ENCODE measurements at places on chromosomes 3 and 15.

DNA sequence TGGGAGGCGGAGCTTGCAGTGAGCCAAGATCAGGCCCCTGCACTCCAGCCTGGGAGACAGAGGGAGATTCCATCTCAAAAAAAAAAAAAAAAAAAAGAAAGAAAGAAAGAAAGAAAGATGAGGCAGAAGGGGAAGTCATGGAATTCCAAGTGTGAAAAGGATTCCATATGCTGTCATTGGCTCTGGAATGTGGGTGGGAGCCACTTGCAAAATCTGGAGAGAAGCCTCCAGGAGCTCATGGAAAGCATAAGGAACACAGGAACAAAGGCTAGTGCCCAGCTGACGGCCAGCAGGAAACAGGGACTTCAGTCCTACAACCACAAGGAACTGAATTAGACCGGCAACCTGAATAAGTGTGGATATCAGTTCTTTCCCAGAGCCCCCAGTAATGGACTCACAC, 12.5 kb upstream of the TRAK1 start:
- no peak for DNase-seq

DNA sequence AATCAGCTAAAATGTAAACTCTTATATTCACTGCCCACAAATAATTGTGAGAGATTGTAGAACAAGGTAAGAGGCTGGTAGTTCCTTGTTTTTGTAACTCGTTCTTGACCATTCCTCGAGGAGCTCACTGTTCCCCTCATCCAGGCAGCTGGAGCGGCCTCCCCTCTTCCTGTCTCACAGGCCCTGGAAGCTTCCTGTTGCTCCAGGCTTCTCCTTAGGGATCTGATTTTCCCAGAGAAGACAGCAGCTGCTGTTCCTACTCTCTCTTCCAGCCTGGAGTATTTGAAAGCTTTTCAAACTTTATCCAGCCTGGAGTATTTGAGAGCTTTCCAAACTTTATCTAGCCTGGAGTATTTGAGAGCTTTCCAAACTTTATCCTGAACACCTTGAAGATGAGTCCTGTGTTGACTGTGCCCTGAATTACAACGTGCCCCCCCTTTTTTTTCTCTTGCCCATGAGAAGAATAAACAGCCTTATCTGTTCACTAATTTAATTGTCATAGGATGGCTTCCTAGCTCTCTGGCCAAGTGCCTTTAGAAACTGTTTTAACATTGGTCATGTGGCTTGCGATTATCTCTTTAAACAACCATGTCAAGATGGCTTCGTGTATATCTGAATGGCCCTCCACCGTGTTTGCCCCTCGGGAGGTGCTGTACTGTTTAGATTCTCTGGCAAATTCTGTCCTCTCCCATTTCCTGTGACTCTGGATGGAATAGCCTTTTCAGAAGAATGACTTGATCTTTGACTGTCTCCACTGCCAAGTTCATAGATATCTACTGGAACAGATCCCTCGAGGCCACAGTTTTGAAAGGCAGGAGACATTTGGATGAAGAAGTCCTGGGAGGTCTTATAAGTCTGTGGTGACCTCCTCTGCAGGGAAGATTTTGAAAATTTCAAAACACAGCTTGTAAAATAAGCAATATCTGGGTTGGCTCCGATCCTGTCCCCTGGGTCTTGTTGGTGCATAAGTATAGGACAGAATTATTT, 4.8 kb downstream of the ADAMTSL3 start:
- no peak for DNase-seq

DNA sequence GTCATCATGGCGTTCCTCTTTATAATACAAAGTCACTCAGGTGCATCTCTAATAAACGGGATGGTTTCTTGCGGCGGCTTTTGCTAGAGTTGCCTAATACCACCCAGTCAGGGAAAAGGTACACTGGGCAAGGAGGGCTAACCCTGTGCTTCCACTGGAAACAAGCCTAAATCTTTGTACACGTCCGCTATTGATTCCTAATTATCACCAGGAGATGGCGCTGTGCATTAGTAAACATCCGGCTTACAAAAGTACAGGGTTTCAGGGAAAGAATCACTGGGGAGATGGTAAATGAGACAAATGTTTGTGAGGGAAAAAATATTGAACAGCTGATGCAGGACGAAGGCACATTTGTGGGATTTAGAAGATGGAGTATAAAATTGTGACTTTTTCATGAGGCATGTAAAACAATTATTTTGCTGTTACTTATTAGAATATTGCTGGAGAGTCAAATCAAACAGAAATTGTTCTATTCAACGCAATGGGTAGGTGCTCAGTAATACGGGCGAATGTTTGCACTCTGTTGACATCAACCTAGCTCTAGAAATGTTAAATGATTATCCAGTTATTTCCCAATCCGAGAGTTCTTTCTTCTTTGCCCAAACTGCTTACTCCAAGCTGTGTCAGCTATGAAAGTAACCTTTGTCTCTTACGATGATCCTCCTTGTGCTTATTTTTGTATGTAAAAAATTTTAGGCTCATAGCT, 50.6 kb downstream of the GMNC start:
- DNase-seq = peak; percentile 14

DNA sequence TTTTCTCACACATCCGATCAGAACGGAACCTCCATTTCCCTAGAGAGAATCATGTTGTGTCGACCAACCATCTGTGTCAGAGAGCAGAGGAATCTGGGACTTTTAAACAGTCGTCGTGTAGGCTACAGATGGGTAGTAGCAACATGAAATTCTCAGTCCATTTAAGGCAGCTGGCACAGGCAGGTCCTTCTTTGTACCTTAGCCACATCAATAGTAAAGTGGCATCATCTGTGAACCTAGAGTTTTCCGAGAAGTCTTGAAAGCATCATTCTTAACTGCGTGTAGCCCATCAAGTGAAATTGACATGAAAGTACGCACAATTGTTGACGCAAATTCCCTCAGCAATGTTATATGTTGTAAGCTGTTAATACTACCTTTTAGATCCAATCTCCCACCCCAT, 114.5 kb upstream of the GRM7 start:
- no peak for DNase-seq

GRCh38 chr3:160618363-160618762, 53.0 kb upstream of the KPNA4 start:
- DNase-seq = no peak

GRCh38 chr3:94280958-94281357, 218.1 kb downstream of the NSUN3 start:
- DNase-seq = no peak

DNA sequence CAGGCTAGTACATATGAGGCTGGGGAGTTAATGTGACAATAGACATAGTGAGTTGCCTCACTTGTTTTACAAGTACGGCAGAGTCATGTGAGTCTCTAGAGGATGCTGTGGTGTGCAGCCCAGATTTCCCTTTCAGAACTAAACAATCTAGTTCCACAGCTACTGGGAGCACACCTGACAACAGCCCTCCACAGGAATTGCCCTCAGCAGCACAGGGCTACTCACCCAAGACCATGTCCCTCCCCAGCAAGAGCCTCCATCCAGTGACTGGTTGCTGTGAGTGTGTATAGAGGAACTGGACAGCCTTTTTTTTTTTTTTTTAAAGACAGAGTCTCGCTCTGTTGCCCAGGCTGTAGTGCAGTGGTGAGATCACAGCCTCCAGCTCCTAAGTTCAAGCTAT, 40.2 kb upstream of the UBE2E2 start:
- DNase-seq = no peak

- DNase-seq = no peak
Observed at GRCh38 chr3:143128227-143128955, 8.8 kb downstream of the CHST2 start.

- no peak for DNase-seq
Observed at GRCh38 chr15:99598296-99598695, 32.5 kb downstream of the MEF2A start.

DNA sequence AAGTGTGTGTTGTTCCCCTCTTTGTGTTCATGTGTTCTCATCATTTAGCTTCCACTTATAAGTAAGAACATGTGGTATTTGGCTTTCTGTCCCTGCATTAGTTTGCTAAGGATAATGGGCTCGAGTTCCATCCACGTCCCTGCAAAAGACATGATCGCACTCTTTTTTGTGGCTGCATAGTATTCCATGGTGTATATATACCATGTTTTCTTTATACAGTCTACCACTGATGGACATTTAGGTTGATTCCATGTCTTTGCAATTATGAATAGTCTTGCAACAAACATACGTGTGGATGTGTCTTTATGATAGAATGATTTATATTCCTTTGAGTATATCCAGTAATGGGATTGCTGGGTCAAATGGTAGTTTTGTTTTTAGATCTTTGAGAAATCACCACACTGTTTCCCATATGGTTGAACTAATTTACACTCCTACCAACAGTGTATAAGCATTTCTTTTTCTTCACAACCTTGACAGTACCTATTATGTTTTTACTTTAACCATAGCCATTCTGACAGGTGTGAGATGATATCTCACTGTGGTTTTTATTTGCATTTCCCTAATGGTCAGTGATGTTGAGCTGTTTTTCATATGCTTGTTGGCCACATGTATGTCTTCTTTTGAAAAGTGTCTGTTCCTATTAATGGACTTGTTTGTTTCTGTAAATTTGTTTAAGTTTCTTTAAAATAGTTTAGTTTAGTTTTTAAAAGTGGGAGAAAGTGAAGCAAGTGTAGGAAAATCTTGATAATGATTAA, 21.9 kb upstream of the SLC30A4 start:
- no peak for DNase-seq

DNA sequence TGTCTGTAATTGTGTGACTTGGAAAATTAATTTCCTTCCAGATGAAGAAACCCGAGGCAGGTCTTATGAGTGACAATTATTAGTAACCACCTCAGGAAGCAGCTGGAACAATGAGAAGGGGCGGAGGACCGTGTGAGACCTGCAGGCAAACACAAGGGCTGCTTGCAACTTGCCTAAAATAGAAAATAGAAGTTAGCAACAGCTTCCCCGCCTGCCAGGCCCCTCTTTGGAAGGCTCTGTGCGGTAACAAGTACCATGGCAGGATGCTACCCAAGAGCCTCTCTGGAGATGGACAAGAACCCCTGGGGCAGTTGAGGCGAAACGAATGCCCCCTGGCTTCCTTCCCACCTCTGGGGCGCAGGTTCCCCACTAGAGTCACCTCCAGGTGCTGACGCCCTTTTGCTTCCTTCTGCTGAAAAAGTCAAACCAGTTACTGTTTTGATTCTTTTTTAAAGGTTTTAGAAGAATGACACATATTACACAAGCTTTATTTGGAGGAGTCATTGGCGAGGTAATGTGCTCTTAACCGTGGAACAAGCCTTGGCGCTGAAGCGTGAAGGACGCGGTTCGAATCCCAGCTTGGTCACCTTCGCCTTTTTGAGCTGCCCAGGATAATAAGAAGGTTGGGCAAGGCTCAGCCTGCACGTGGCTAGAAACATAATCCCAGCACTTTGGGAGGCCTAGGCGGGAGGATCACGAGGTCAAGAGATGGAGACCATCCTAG, 47.0 kb upstream of the SYNM start:
- DNase-seq = no peak

- no peak for DNase-seq
Observed at GRCh38 chr3:17069754-17070153, 185.0 kb downstream of the PLCL2 start.

DNA sequence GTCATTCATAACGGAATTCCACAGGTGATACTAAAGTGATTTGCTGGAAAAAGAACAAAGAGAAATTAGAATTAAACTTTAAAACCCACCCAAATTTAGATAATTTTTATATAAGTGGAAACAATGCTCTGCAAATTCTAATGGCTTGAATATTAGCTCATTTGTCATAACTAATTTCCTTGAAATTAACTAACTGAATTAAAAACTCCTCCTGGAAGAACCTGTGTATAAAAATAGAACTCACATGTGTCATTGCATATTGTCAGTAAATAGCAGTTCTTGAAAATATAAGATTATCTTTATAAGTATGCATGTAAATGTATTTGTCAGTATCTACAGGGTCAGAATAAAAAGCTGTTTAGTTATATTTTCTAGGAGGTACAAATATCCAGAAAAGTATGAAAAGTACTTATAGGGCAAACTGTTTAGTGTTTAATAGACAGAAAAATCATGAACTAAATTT, 16.3 kb downstream of the ZIC1 start:
- no peak for DNase-seq

DNA sequence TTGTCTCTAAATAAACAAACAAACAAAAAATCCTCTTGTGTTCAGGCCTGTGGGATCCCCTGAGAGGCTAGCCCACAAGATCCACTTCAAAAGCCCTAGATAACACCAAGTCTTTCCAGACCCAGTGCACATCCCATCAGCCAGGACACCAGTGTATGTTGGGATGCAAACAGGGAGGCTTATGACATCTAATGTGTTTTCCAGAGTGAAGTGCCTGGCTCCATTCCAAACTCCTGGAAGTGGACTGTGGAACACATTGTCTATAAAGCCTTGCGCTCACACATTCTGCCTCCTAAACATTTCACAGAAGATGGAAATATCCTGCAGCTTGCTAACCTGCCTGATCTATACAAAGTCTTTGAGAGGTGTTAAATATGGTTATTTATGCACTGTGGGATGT, 57.0 kb downstream of the MLH1 start:
- DNase-seq = no peak

GRCh38 chr3:52471371-52472238, 16.2 kb downstream of the NISCH start:
- DNase-seq = no peak

DNA sequence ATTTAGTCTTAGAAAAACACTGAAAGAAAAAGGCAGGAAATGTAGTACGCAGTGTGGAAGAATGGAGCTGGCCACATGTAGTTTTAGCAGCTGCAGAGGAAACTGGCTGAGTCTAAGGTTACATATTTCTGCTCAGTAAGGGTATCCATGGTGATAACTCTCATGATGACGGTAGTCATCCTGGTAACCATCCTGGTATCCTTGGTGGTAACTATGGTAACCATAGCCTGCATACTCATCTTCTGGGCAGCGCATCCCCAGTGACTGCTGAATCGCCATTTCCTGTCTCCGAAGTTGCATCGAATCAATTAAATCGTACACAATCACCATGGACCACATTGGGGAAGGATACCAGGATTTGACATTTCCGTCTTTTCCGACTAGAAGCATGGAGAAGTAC, 35.7 kb downstream of the CCDC80 start:
- DNase-seq = no peak

DNA sequence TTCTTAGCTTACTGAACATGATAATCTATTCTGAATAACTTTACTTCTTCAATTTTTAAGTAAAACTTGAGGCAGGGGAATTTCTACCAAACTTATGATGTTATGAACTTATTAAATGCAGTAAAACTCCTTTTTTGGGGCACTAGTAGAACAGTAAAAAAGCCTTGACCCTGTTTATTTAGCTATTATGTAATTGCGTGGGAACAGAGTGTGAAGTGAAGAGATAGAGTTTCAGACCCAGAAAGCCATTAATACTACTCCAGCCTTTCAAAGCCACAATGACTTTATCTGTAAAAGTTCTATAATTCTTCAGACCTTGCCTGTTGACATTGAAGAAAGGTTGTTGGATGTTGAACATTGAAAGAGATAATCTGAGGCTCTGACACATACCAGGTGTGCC, 638.8 kb upstream of the GRM7 start:
- DNase-seq = no peak

Data from right kidney (tissue), 9 donors.